ENCODE measurements at places on chromosomes 13 and 19.

DNA sequence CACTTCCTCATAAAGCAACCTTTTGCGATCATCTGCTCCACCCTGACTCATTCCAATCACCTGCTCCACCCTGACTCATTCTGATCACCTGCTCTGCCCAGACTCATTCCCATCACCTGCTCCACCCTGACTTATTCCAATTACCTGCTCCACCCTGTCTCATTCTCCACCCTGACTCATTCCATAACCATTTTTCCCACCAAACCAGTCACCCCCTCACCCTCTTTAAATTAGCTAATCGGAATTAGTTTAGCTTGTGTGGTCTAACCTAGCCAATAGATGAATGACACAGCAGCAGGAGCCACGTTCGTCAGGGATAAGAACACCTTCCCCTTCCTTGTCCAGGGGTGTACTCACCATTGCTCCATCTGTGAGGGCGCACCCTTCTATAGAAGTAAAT, 134.0 kb downstream of the COG6 start:
- no peak for DNase-seq

DNA sequence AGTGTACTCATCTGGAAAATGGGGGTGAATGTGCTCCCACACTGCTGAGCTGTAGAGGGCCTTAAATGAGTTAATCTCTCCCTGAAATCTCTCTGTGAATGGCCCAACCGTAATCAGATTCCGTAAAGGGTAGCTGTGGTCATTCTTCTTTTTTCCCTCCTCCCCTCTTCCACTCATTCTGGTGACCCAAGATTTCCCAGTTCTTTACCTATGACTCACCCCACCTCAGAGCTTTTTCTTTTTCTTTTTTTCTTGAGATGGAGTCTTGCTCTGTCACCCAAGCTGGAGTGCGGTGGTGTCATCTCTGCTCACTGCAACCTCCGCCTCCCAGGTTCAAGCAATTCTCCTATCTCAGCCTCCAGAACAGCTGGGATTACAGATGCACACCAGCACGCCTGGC, 33.3 kb upstream of the MUC16 start:
- DNase-seq = no peak

- no peak for DNase-seq
Measured at GRCh38 chr19:58047672-58048071, 11.4 kb upstream of the ZNF135 start.

- DNase-seq = peak; percentile 56
Measured at GRCh38 chr19:1082165-1082927, 12.8 kb downstream of the POLR2E start.

GRCh38 chr13:38346764-38347163, 2.9 kb upstream of the UFM1 start:
- no peak for DNase-seq

- DNase-seq = no peak
Measured at GRCh38 chr13:58666331-58666730, 1034.8 kb downstream of the PCDH17 start.

DNA sequence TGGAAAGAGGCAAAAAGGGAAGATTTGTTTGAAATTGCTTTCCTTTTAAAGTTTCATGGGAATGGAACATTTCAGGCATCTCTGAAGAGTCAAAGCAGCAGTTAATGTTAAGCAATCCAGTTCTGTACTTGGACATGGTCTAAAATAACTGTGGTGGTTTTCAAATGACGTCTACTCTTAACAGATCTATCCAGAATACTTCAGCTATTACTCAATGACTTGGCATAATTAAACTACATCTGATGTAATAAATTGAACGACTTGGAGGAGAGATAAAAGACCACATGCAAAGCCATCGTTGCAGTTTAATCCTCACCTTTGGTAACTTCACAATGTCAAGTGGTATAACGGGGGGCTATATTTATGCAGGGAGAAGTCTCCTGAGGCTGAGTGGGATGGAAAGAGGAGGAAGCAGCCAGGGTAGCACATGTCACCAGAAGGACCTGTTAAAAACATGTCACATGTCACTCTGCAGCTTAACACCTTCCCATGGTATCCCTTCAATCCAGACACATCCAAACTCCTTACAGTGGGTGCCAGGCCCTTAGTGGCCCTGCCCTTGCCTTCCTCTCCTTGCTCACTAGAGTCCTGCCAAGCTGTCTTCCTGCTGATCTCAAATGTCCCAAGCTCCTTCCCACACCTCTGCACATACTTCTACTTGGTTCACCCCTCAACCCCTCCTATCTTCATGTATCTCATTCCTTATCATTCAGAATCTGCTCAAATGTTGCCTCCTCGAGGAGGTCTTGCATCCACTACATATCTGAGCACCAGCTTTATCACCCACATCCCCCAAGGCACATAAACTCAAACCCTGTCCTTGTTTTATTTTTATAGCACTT, 327.8 kb downstream of the SUCLA2 start:
- no peak for DNase-seq

DNA sequence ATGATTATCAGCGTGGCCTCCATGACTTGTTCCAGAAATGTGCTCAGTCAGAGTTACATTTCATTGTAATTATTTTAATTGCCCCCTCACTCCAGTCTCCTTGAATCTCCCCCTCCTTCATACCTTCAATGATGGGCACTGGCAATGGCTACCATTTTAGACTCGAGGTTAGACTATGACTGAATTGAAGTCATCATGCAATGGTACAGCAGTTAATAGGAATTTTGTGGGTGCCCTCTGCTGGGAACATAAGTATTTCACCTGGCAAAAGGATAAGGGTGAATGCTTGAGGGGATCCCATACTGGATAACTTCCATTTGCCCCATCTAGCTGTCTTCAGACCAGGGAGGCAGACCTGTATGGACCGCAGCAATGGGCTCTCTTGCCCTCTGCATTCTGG, 32.2 kb upstream of the USP12 start:
- peak; percentile 29 for DNase-seq

DNA sequence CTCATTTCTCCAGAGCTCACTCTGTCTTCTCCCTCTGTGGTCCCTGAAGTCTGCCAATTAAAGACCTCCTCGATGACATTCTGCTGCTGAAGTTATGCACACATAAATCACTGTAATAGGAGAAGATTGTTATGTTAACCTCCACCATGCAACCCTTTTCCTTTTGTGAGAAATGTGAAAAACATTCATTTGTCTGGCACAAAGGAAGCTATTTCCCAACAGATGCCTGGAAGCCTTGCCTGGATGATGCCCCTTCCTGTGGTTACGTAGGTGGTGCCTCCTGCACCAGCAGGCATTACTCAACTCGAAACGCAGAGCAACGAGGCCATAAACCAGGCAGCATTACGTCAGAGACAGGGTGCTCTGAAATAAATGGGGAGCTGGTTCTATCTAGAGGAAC, 327.4 kb upstream of the ZNF507 start:
- no peak for DNase-seq

GRCh38 chr13:43448605-43449336, 338.0 kb downstream of the ENOX1 start:
- no peak for DNase-seq

- DNase-seq = peak; percentile 42
Measured at GRCh38 chr19:48370955-48371354, 6.8 kb downstream of the SYNGR4 start.

GRCh38 chr13:99255271-99255670, 2.9 kb downstream of the GPR18 start:
- no peak for DNase-seq

DNA sequence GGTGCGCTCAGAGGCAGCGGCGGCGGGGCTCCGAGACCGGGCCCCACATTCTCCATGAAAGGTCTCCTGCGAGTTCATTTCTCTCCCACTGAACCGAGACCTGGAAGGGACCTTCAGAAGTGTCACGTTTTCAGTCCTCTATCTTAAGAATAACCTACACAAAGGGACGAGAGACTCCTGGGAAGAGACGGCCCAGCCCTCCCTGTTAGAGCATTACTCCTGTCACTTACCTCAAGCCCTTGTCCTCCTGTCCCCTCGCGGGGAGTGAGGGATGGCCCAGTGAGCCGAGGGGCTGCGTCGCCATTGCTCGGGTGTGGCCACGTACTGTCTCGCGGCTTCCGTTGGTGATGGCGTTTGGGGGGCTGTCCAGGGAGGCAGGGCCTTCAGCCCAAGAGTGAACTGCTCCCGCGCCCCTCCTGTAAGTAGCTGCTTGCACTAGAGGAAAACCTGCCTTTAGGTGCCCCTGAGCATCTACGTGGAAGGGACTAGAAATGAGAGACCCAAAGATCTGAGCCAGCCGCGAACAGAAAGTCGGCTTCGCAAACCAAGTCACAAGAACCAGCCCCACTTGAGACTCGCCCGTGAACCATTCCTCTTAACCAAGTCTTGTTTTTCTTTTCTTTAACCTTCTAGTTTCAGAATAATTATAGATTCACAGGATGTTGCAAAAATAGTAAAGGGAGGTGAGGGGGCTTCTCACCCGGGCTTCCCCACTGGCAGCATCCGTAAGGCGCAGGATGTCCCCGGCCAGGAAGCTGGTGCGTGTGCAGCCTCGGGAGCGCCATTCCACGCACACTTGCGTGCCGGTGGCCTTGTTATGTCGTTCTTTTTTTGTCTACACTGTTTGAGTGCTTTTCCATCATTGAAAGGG, 21.1 kb upstream of the NDUFS7 start:
- DNase-seq = no peak

DNA sequence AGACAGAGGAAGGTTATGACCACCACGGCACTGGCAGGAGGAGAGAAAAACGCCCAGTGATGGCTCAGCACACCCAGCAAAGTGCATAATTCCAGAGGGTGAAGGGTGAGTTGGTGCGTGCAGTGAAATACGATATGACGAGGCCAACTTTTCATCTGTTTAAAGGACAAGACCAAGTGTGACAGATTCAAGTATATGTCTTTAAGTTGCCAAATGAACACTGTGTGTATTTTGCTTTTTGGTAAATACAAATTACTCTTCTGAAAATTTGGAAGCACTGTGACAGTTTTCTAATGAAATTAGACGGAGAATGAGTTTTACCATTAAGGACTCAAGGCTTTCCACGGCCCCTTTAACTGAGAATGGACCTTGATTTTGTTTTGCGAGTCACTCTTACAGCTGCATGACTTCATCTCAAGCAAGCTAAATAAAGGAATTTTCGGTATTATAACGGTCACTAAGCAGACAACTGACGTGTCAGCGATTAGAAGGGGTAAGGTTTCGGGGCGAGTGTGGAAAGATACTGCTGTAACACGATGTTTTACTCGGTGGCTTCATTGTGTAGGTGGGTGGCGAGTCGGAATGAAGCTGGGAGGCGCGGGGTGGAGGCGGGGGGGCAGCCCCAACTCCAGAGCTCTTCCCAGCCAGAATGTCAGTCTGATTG, 22.8 kb downstream of the COL4A2 start:
- DNase-seq = no peak

- no peak for DNase-seq
Measured at GRCh38 chr13:110466266-110466915, 95.1 kb downstream of the RAB20 start.

DNA sequence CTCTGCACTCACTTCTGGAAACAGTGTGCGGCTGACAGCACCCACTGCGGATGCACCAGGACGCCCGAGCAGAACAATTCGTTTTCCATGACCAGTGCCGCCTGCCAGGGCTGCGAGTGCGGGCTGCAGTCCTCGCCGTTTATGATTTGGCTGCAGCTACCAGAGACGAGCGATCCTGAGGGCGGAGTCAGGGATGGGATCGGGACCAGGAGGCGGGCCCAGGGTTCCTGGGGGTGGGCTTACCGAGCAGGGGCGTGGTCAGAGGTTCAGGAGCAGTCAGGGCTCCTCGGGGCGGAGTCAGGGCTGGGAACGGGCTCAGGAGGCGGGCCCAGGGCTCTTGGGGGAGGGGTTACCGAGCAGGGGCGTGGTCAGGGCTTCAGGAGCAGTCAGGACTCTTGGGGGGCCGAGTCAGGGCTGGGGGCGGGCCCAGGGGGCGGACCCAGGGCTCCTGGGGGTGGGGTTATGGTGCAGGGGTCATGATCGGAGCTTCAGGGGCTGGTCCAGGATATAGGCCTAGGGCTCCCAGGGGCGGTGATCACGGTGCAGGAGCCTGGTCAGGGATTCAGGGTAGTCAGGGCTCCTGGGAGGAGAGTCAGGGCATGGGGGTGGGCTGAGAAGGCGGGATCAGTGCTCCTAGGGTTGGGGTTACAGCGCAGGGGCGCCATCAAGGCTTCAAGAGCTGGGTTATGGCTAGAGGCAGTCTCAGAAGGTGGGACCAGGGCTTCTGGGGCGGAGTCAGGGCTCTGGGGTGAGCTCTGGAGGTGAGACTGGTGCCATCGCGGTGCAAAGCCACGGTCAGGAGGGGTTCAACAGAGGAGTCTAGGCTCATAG, 1.7 kb downstream of the KLK4 start:
- no peak for DNase-seq

GRCh38 chr13:110471156-110471832, 90.2 kb downstream of the RAB20 start:
- no peak for DNase-seq

- no peak for DNase-seq
Measured at GRCh38 chr19:6073858-6074708, 36.2 kb downstream of the RFX2 start.

- DNase-seq = no peak
Measured at GRCh38 chr19:14566712-14567077, 5.2 kb downstream of the NDUFB7 start.

DNA sequence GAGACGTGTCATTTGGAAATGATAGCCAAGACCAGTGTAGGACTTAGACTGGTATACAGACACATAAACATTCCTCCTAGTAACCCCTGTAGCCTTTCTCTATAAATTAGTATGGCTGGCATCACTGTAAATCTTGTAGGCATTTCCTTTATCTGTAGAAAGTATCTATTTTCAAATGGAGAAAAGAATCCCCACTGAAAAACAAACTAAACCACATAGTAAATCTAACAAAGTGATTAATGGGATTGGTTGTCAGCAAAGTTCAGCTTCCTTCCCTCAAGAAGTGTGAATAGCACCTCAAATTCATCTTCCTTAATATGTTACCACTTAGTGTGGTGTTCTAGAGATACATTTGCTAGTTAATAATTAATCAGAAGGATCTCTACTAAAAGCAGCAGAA, 119.4 kb upstream of the NBEA start:
- DNase-seq = no peak

- peak; percentile 38 for DNase-seq
Measured at GRCh38 chr13:41668130-41668757, 210.9 kb downstream of the RGCC start.

GRCh38 chr19:14511229-14511593, 7.0 kb downstream of the DNAJB1 start:
- DNase-seq = no peak

DNA sequence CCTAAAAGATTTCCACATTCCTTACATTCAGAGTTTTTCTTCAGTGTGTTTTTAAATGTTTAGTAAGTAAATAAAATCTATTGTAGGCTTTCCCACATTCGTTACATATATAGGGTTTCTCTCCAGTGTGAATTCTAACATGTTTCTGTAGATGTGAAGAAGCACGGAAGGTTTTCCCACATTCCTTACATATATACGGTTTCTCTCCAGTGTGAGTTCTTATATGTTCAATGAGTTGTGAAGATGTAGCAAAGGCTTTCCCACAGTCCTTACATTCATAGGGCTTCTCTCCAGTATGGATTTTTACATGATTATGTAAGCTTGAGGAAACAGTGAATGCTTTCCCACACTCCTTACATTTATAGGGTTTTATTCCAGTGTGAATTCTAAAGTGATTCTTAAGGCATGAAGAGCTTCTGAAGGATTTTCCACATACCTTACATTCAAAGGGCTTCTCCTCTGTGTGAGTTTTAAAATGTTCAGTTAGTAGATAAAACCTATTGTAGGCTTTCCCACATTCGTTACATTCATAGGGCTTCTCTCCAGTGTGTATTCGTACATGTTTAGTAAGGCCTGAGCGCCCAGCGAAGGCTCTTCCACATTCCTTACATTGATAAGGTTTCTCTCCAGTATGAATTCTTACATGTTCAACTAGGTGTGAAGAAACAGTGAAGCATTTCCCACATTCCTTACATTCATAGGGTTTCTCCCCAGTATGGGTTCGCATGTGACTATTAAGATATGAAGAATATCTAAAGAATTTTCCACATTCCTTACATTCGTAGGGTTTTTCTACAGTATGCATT, 18.2 kb downstream of the ZNF121 start:
- no peak for DNase-seq
